Activated T-helper 1 cell treated with anti-CD3 and anti-CD28 coated beads, Interleukin-12 subunit alpha, Interleukin-12 subunit beta, Interleukin-2, Interleukin-4 antibody, amounts not matched to agents 30 ng/mL and 10 ng/mL and 1 ng/mL, durations not matched to agents 14 hours and 24 hours and 36 hours (primary cell): ENCODE measurements at places on chromosomes 12 and 14. TPM values are rescaled to one million over a fixed set of nuclear protein-coding genes. Genes with fewer than 3 reads are reported as not detected.

C12orf54 gene
- total RNA-seq = not detected in 2 replicates

MON2 gene
- total RNA-seq = 33.1 and 40.8 TPM in 2 replicates

MMP19 gene
- total RNA-seq = not detected in 2 replicates

SMOC1 gene
- total RNA-seq = not detected in 2 replicates

RESF1 gene
- total RNA-seq = 63.0 and 66.2 TPM in 2 replicates

FAM181A gene
- not detected in 2 replicates for total RNA-seq

GRCh38 chr12:47024463-47024862, 55.0 kb upstream of the PCED1B start:
- H3K4me1 ChIP-seq = no peaks in the 10 kb centered on the region
- H3K27ac ChIP-seq = no peak overlapping the region
- no peak for DNase-seq

- peaks cover 38% of the 10 kb centered on the region for H3K36me3 ChIP-seq
- peak overlapping the region; percentile 61 for H3K27ac ChIP-seq
- no peak overlapping the region for H3K4me3 ChIP-seq
- H3K27me3 ChIP-seq = no peaks in the 10 kb centered on the region
- no peak for DNase-seq
Observed at GRCh38 chr14:55372825-55373224, 38.8 kb downstream of the ATG14 start.

DNA sequence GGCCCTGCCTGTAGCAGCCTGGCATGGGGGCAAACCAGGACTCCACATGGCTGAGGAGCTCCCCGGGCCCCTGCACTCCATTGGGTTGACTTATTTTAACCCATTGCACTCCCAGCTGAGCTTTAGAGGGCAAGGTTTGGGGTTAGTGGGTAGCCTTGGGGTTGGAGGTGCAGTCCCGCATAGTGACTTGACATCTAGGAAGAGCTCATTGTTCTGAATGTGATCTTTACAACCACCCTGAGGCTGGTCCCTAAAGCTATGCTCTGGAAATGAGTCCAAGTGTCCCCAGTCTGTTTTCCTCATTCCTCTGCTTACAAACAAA, 36.4 kb downstream of the NFKBIA start:
- DNase-seq = no peak
- H3K27me3 ChIP-seq = no peaks in the 10 kb centered on the region
- no peak overlapping the region for H3K4me3 ChIP-seq
- peaks cover 57% of the 10 kb centered on the region for H3K4me1 ChIP-seq
- no peaks in the 10 kb centered on the region for H3K36me3 ChIP-seq
- H3K27ac ChIP-seq = peak overlapping the region; percentile 65
